Epithelial cell of proximal tubule (primary cell): ENCODE measurements at places on chromosomes 1 and 21. TPM values are rescaled to one million over a fixed set of nuclear protein-coding genes. Genes with fewer than 3 reads are reported as not detected.

GRCh38 chr1:81428998-81429397 is 371.7 kb upstream of the ADGRL2 start:
- DNase-seq: peak; percentile 27

DNA sequence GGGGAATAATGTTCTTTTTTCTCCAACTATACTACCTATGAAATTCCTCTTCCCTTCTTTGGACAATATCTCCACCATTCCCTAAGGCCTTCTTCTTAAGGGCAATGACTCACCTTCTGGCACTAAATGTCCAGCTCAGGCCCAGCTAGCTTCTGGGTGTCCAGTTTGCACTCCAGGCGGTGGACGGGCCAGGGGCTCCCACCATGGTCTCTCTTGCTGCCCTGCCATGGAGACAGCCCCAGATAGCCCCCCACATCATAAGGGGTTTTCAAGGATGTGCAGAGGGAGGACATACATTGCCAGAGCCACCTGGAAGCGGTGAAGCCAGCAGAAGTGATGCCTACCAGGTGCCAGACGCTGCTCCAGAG is 43.8 kb downstream of the C1orf198 start:
- no peak for DNase-seq

DNA sequence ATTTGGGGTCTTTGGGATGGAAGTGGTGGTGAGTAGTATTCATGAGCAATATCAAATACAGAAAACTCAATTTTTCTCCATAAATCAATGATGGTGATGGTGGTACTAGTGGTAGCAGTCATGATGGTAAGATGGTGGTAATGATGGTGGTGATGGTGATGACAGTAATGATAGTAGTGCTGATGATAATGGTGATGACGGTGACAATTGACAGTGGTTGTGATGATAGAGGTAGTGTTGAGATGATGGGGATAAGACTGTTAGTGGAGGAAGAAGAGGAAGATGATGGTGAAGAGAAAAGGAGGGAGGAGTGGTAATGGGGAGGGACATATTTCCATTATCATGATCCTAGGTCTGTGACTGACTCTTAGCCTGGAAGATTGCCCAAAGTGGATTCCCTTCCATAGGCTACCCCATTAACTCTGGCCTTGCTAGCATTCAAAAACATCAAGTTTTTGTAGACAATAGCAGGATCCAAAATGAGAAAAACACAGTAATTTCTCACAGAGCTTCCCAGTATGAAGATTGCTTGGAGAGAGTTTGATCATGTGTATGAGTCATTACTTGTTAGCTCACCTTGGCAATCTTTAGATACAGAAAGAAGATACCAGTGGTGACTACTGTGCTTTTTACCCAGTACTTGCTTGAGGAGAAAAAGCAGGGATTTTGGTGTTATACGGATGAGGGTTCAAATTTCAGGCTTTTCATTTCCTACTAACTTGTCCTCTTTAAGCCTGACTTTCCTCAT is 93.9 kb downstream of the ATP1A1 start:
- no peak for DNase-seq

DNA sequence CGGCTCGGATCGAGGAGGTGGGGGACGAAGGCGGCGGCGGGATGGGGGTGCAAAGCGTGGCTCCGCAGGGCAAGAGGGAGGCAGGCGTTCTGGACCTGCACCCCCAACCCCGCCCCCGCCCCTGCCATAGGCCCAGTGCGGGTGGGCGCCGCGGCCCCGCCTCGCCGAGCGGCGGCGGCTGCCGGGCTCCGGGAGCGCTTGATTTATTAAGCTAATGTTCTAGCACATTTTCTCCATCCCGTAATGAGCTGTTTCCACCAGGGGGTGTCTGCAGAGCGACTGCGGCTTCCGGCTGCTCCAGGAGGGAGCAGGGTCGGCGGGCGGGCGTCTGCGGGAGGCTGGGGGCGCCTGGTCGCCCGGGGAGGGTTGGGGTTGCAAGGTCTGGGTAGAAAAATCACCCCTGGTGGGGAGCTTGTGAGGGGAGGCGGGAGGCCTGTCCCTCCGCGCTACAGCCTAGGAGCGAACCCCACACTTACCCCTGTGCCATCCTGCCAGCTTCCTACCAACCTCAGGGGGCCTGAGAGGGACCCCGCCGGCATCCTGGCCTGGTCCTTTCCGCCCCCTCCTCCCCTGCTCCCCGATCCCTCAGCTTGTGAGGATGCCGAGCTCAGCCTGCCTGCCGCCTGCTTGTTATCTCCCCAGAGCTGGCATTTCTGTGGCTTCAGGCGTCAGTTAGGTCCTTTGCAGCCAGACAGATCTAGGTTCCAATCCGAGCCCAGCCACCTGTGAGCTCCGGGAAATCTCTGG is 48.5 kb upstream of the ACOT11 start:
- no peak for DNase-seq

GRCh38 chr1:62494137-62494536 is 57.3 kb downstream of the USP1 start:
- no peak for DNase-seq

GRCh38 chr1:52752484-52752826 is 26.2 kb downstream of the ZYG11B start:
- DNase-seq: no peak

DNA sequence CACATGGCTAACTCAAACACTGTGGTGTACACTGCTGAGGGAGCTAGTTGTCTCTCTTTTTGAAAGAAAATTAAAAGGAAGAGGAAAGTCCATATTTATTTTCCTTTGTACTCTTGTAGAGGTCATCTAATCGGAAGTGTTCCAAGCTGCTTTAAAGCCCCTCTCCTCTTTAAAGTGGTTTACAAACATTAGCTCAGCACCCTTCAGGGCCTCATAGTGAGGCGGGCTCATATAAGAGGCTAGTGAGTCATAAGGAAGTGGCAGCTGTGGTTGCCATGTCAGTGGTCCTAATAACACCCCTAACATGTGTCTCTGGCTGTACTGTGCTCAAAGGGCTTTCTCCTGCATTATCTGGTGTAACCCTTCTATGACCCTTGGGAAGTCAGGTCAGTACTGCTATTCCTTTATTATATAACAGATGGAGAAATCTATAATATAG is 104.4 kb upstream of the SERBP1 start:
- no peak for DNase-seq

DNA sequence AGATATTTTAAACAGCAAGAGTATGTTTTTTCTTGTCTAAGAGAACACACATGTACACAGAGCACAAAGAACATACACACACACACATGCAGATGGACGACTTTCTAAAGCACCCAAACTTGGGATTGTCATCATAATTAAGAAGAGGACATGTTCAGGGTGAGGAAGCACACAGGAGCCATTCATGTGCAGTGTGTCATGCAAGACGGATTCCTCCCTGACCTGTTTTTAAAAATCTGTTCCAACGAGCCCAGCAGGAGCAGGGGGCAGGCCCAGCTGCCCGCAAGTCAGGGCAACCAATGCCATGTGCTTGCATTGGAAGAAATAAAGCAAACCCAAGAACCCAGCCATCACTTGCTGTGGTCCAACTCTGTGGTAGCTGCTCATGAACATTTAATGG is 167.3 kb upstream of the ZNF644 start:
- DNase-seq: no peak

DNA sequence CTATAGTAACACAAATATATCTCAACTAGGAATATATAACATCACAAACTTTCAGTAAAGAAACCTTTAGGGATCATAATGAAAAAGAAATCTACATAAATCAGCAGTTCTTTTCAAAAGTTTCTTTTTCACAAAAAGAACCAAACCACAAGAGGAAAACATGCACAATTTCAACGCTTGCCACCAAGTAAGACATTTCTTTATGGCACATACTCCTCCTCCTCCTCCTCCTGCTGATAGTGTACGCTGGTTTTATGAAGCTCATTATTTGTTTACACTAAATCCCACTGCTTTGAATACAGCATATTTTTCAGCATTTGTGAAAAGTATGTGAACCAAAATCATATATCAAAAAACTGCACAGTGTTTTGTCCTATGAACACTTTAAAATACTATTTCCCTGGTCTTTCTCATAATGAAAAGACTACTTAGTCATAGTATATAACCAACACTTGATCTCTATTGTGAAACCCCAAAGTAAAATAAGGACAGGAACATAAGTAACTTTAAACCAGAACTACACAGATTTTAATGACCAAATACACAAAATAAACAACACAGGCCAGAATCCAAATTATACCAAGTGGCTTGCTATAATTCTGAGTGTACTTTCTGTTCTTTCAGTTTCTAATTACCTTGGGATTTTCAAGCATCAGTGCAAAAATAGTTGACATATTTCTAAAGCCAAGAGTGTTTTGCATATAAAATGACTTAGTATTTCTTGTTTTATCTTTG is 184.2 kb downstream of the EIF4G3 start:
- no peak for DNase-seq

- peak; percentile 74 for DNase-seq
Measured at GRCh38 chr1:183318433-183318832, 99.7 kb downstream of the NMNAT2 start.

DNA sequence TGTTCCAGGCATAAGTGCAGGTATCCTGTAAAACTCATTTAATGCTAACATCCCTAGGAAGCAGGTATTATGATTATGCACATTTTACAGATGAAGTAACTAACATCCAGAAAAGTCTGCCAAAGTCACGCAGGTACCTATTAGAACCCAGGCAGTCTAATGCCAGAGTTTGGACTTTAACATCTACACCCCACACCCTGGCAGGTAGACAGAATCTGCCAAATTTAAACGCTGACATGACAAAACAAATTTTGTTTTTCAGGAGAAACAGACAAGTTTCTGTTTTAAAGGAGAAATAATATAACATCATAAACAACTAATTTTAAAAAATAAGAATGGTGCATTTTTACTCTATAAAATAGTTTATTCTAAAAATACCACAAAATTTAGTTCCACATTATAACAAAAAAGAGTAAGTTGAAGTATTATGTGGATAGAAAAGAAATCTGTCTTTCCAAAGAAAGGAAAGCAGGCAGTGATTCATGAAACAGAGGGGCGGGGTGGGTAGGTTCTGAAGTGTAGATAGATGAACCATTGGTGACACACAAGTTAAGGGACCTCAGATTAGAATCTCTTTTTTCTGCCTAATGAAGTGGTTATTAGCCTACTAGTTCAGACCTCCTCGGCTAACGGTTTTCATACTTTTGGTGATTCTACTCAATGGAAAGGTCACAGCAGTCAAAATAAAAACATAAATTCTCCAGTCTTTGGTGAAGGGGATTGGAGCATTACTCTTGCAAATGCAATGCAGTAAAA is 1.7 kb downstream of the ASPM start:
- no peak for DNase-seq

- DNase-seq: no peak
Measured at GRCh38 chr1:52238474-52238873, 96.6 kb downstream of the ZFYVE9 start.

DNA sequence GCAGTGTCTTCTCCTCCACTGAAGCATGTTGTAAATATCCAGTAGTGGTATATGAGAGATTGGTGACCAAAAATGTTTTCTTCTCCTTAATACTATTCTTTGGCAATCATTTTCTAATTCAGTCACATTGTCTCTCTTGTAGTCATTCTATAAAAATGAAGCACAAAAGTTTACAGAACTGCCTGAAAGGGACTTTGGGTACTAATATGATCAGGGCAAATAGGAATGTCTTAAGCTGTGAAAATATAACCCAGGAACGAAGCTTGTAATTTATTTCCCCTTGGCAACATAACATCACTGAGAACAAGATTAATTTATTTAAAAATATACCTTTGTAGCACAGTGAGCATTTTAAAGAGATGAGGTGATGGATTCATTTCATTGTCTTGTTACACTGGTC is 4.9 kb downstream of the B3GALT2 start:
- peak; percentile 59 for DNase-seq

- peak; percentile 83 for DNase-seq
Measured at GRCh38 chr1:192805832-192806323, 3.0 kb upstream of the RGS2 start.

DNA sequence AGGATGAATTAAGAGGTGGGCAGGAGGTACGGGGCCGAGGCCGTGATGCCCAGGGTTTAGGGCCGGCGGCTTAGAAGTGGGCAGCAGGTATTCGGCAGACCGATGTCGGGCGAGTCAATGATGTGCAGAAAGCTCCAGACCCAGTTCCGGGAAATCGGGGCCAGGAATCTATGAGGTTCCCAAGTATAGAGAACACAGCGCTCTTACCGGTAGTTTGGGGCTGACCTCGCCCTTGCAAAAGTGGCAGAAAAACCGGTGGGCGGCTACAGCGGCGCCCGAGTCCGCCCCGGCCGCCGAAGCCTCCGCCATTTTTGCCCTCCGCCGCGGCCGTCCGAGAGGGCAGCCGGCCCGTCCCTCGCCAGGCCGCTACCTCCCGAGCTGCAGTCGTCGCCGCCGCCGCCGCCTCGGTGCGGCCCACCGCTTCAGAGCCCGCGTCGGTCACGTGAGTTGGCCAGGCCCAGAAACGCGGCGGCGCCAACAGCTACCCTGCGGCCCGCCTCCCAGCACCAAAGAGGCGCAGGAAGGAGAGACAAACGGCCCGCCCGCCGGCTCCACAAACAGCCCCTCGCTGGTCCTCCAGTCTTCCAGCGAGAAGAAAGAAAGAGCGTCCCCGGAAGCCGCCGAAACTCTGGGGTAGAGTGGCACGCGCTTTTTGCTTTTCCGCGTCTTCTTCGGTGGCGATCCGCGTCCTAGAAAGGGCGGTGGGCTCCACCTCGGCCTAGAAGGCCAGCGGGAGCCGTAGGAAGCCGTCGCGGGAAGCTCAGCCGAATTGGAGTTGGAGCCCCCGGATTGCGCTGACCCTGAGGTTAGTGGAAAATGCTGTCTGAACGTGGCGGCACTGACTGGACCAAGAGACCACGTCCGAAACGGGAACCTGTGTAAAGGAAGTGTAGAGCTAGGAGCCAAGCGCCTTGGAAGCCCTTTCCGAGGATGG is at the start of the genes POLR3C and RNF115:
Gene POLR3C (plus strand): TSS at position 636 of the 934 bp plus-strand sequence. CDS start 1,577 bp downstream, outside the sequence.
Gene RNF115 (minus strand): TSS at position 531 of the 934 bp plus-strand sequence. CDS start 222 bp downstream, at position 309.
- no peak for DNase-seq

GRCh38 chr1:198254521-198254920 is 97.7 kb downstream of the NEK7 start:
- no peak for DNase-seq

GRCh38 chr1:41546833-41547135 is 62.3 kb upstream of the EDN2 start:
- no peak for DNase-seq

GRCh38 chr1:184990204-184990603 is 15.9 kb upstream of the NIBAN1 start:
- no peak for DNase-seq

GRCh38 chr1:89590341-89591080 is 42.4 kb upstream of the LRRC8C start:
- DNase-seq: no peak

GRCh38 chr1:101522486-101522885 is 285.7 kb downstream of the S1PR1 start:
- DNase-seq: no peak

Gene RAB3B
- total RNA-seq: 15.8 and 35.5 TPM in 2 replicates

Gene RBM8A
- 228 and 360 TPM in 2 replicates for total RNA-seq

Gene FCRL1
- total RNA-seq: not detected in 2 replicates

Gene C1orf116
- 21.6 and 22.5 TPM in 2 replicates for total RNA-seq

Gene IGFN1
- 0.14 and 0.86 TPM in 2 replicates for total RNA-seq
